ENCODE measurements at places on chromosomes 11 and 22.

- no peaks in the 10 kb centered on the region for H3K27me3 ChIP-seq
- peaks cover 28% of the 10 kb centered on the region for H3K36me3 ChIP-seq
- peak within 1 kb of the TSS; percentile 93 for H3K4me3 ChIP-seq
- DNase-seq = peak; percentile 68
- H3K4me1 ChIP-seq = peaks cover 3% of the 10 kb centered on the region
- peak within 1 kb of the TSS; percentile 91 for H3K27ac ChIP-seq
These were observed at the start of gene GUCD1 for GRCh38 chr22:24554313-24555164. Gene GUCD1 (minus strand): TSS chr22:24555138. CDS start chr22:24554991, 147 bp downstream.

DNA sequence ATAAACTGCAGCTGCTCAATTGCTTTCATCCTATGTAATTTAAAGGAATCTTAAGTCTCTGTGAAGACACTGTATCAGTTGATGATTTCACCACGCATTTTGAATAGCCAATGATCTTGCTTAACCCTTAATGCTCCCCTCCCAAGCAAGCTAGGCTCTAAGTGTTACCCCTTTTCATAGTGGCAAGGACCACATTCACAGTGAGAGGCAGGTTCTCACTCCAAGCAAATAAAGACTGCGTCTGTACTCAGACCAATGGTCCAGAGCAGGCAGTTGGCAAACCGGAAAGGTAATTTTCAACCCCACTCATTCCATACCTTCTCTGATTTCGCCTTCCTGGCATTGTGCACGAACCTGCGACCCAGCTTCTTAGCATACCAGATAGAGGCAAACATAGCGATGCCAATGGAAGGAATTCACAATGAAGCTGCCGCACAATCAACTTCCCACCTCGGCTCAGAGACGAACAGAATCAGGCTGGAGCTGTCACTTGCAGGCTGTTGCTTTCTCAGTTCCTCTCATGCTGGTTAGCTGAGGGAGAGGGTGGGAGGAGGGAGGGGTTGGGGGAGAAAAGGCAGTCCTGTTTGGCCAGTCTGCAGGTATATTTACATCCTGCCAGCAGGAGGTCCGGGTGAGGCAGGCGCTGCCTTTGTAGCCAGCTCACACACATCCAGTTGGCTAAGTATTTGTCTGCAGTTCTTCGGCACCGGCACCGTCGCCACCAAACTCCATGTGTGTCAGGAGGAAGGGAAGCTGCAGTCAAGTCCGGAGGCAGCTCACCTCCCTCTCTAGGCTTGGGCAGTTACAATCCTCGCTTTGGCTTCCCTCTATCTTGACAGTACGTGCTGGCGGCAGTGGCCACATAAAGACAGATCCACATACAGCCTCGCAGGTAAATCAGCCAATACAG lies 1151.2 kb upstream of the CCDC90B start:
- H3K4me3 ChIP-seq = peak overlapping the region; percentile 79
- DNase-seq = peak; percentile 96
- no peaks in the 10 kb centered on the region for H3K36me3 ChIP-seq
- H3K27ac ChIP-seq = no peak overlapping the region

- no peak overlapping the region for H3K4me3 ChIP-seq
- no peak overlapping the region for H3K27ac ChIP-seq
- H3K27me3 ChIP-seq = no peaks in the 10 kb centered on the region
- no peaks in the 10 kb centered on the region for H3K4me1 ChIP-seq
- H3K36me3 ChIP-seq = no peaks in the 10 kb centered on the region
These were observed 27.2 kb downstream of the CSF2RB start for GRCh38 chr22:36940676-36941075.

DNA sequence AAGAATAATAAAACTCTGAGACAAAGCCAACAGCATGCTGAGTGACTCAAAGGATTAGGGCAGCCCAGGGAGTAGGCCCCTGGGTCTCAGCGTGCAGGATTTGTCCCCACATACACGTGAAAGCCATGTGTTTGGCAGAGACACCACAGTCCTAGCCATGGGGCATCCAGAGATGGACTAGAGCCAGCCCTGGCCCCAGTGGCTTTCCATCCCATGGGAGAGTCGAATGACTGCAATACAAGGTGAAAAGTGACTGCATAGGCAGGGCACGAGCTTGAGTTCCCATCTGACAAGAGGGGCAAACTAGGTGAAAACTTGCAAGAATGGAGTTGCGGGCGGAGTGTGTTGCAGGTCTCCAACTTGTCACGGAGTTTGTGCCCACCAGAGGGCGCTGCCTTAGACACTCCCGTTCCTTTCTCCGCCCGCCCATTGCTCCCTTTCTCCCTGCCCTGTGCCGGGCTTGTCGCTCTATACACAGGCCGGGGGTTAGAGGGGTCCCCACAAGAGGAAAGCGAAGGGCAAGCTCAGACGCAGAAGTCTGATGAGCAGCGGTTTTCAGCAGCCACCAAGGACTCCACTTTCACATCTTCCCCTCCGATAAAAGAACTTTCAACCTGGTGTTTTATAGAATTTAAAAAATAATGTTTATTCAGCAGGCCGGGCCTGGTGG lies 24.2 kb downstream of the TSKU start:
- peak; percentile 98 for DNase-seq
- H3K27me3 ChIP-seq = no peaks in the 10 kb centered on the region
- H3K27ac ChIP-seq = no peak overlapping the region
- no peak overlapping the region for H3K4me3 ChIP-seq

- peaks cover 37% of the 10 kb centered on the region for H3K36me3 ChIP-seq
- DNase-seq = no peak
- H3K27me3 ChIP-seq = no peaks in the 10 kb centered on the region
- H3K4me3 ChIP-seq = peak overlapping the region; percentile 89
- peak overlapping the region; percentile 100 for H3K27ac ChIP-seq
- H3K4me1 ChIP-seq = peaks cover 5% of the 10 kb centered on the region
These were observed 796 bp downstream of the POLDIP3 start for GRCh38 chr22:42613872-42614301.

DNA sequence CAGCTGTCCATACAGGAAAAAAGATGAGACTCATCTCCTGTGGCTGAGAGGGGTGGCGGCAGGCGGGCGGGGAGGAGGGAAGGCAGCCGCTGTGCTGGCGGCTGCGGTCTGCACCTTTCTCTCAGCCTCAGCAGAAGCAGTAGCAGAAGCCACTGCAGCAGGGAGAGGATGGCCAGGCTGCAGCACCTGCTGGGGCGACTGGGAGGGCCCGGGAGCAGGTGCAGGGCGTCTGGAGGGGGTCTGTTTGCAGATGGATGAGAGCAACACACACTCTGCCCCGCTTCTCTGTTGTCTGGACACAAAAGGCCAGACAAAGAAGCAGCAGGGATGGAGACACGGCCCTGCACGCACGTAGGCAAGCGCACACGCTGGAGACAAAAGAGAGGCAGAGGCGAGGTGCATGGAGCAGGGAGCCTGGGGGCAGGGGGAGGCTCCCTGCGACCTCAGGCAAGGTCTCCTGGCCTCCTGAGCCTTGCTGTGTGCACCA lies 9.3 kb upstream of the MIAT start:
- H3K27me3 ChIP-seq = peaks cover 39% of the 10 kb centered on the region
- no peaks in the 10 kb centered on the region for H3K36me3 ChIP-seq
- DNase-seq = peak; percentile 77
- no peak overlapping the region for H3K4me3 ChIP-seq

- H3K27me3 ChIP-seq = no peaks in the 10 kb centered on the region
- H3K4me1 ChIP-seq = no peaks in the 10 kb centered on the region
- no peak overlapping the region for H3K4me3 ChIP-seq
- H3K27ac ChIP-seq = no peak overlapping the region
These were observed 74.3 kb upstream of the ADORA2A start for GRCh38 chr22:24353121-24353520.

DNA sequence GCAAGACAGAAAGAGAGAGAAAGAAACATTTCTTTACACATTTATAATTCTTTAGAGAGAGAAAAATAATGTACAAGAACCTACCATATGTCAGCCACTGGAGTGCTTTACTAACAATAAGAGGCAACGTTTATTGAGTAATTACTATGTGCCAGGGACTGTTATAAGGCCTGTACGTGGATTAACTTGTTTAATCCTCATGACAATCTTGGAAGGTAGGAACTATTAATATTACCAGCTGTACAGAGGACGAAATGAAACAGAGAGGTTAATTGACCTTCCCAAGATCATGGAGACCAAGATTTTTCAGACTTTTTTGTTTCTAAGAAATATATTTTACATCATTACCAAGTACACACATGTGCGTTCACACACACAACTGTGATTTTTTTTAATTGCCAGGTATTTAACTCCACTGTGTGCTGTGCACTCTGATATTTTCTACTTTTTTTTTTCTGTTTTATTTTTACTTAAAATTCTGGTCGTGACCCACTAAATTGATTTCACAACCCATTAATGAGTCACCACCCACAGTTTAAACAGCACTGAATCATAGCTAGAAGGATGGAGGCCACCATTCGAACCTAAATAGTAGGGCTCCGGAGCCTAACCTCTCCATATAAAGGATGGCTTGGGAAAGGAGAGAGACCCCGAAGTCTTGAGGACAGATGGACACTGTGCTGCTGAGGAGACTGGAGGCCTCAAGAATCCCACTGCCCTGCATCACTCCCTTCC lies 21.4 kb downstream of the CREB3L1 start:
- H3K27ac ChIP-seq = no peak overlapping the region
- DNase-seq = no peak
- no peak overlapping the region for H3K4me3 ChIP-seq
- H3K36me3 ChIP-seq = peaks cover 9% of the 10 kb centered on the region
- no peaks in the 10 kb centered on the region for H3K27me3 ChIP-seq
- peaks cover 17% of the 10 kb centered on the region for H3K4me1 ChIP-seq

- no peaks in the 10 kb centered on the region for H3K4me1 ChIP-seq
- no peak overlapping the region for H3K27ac ChIP-seq
- no peaks in the 10 kb centered on the region for H3K36me3 ChIP-seq
- peaks cover 90% of the 10 kb centered on the region for H3K27me3 ChIP-seq
These were observed 131.2 kb downstream of the VPREB1 start for GRCh38 chr22:22375576-22376351.

DNA sequence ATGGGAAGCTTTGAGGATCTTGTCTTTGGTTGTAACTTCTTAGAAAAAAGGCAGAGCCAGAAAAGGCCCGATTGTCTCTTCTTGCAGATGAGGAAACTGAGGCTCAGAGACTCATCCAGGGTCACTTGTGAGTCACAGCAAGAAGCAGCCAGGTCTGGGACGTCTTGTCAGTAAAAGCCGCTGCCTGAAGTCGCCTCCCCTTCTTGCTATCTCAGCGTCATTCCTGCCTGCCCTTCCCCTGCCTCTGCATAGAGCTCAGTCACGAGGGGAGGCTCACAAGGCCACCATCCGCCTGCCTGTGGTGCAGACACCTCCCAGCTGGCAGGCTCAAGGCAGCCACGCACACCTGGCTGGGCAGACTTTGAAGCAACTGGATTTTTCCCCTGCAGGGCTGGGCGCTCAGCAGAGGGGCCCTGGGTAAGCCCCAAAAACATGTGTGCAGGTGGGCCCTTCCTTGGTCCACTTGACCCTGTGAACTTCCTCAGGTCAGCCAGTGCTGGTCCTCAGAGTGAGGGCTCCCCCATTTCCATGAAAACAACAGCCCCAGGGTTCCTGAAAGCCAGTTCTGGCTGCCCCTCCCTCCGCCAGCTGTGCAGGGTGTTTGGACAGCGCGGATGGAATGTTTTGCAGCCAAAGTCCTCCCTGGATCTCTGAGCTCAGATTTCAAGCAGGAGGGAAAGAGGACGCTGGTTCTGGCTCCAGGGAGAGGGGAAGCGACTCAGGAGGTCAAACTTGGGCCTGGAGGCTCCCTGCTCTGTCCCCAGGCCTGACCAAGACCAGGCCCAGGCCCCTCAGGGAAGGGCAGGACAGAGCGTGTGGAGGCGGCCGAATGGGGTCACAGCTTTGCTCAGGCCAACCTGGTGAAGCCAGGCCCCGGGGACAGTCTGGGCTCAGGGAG lies 6.0 kb upstream of the RAB3IL1 start:
- H3K4me3 ChIP-seq = no peak overlapping the region
- no peaks in the 10 kb centered on the region for H3K36me3 ChIP-seq
- H3K27me3 ChIP-seq = peaks cover 1% of the 10 kb centered on the region
- peak; percentile 81 for DNase-seq
- H3K27ac ChIP-seq = no peak overlapping the region

DNA sequence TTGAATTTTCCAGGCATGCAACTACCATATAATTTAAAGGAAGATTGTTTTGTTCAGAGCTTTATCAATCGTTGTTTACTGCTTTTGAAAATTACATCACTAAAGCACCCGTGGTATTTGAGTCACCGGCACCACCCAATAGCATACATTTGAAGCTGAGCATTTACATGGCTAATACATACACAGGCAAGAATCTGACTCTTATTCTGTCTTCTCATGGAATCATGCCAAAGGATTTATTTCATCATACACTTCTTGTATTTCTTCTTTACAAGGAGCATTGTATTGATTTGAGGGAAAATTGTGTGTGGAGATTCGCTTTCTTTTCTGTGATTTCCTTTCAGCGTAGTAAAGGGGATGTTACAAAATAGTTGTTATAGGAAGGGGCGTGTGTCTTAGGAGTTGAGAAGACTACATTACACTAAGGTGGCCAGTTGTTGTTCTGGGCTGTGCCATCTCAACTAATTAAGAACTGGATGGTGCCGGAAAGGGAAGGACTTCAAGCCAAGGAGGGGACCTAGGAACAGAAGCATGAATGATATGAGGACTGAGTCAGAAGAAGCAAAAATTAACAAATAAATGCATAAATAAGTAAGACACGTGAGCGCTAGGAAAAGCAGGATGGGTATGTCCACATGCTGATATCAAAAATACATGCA lies 12.9 kb upstream of the CD3E start:
- no peaks in the 10 kb centered on the region for H3K4me1 ChIP-seq
- H3K36me3 ChIP-seq = no peaks in the 10 kb centered on the region
- H3K27ac ChIP-seq = no peak overlapping the region
- peaks cover 18% of the 10 kb centered on the region for H3K27me3 ChIP-seq
- no peak overlapping the region for H3K4me3 ChIP-seq
- DNase-seq = no peak

DNA sequence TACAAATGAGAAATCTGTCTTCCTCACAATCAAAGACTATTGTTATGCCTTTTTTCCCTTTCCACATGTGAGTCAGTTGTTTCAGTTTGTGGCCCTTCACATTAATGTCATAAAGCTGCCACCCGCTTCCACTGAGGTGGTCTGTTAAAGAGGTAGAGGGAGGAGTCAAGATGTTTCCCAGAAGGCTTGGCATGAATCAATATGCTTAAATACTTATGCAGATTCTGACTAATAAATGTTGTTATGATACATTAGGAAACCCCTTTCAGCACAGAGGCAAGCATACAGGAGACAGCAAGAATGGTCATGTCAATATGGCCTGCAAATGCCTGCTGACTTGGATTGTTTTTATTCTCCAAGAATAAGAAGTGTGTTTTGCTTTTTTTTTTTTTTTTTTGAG lies 6.5 kb downstream of the RTN3 start:
- H3K4me1 ChIP-seq = no peaks in the 10 kb centered on the region
- DNase-seq = no peak
- H3K36me3 ChIP-seq = no peaks in the 10 kb centered on the region
- H3K4me3 ChIP-seq = no peak overlapping the region
- no peaks in the 10 kb centered on the region for H3K27me3 ChIP-seq

- H3K36me3 ChIP-seq = no peaks in the 10 kb centered on the region
- DNase-seq = peak; percentile 91
- H3K4me1 ChIP-seq = no peaks in the 10 kb centered on the region
- peaks cover 20% of the 10 kb centered on the region for H3K27me3 ChIP-seq
- H3K27ac ChIP-seq = no peak within 1 kb of the TSS
These were observed at the start of gene ADM2 for GRCh38 chr22:50481440-50482106. Gene ADM2 (plus strand): TSS chr22:50481543. CDS start chr22:50481848, 305 bp downstream.
